ENCODE measurements at places on chromosomes 7 and 10.

GRCh38 chr10:71258446-71259145 lies 46.2 kb downstream of the UNC5B start:
- no peak for DNase-seq

- DNase-seq = no peak
Measured at GRCh38 chr7:114931656-114932011, 9.7 kb downstream of the MDFIC start.

GRCh38 chr7:30796105-30796869 lies 25.1 kb downstream of the MINDY4 start:
- DNase-seq = no peak

GRCh38 chr7:142880876-142881505 lies 4.6 kb downstream of the TRPV6 start:
- DNase-seq = no peak

- peak; percentile 44 for DNase-seq
Measured at GRCh38 chr10:132904181-132904813, 38.1 kb downstream of the CFAP46 start.

GRCh38 chr10:25076506-25077177 lies 60.2 kb downstream of the THNSL1 start:
- DNase-seq = peak; percentile 41

DNA sequence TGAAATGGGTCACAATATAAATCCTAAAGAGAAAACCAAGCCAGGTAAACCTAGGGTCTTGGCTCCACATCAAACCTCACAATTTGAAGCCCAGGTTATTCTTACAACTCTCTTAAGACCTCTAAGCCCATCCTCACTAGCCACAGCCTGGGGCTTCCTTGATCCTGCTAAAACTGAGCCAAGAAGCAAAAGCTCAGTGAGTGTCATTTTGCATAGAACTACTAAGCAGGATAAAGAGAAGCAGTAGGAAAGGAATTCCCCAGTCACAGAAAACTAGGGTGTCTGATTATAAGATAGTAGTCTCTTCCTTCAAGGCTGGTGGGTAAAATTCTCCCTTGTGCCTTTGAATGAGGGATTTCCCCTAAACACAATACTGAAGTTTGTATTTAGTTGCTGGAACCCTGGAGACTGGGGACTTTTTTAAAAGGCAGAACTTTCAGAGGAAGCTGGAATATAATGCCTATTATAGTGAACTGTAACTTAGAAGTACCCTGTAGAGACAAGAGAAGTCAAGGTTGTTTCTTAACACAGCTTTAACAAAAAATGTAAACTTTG lies 196.6 kb upstream of the KIAA1217 start:
- no peak for DNase-seq

DNA sequence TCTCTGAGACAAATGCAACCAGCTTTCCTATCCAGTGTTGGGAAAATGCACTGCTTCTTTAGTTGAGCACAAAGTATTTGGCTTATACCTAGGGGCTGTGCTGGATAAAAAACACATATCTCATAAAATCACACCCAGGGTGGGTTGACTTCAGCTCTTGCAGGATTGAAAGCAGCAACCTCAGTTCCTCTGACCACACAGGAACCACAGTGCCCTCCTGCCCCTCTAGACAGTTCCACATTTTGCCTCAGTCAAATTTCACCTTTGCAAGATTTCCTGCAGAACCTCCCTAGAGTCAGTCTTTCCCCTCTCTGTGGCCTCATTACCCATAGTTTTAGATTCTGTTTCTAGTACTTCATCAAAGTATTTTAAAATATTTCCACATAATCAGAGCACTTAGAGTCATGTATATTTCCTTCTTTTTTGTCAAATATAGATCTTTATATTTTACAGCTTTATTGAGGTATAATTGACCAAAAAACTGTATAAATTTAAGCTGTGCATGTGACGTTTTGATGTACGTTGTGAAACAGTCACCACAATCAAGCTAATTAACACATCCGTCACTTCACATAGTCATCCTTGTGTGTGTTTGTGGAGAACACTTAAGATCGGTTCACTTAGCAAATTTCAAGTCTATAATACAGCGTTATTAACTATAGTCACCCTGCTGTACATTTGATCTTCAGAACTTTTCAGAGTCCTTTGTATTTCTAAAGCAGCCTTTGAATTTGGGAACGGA lies 37.0 kb upstream of the EGR2 start:
- peak; percentile 14 for DNase-seq

- no peak for DNase-seq
Measured at GRCh38 chr10:87860816-87861403, 2.4 kb downstream of the KLLN start.

DNA sequence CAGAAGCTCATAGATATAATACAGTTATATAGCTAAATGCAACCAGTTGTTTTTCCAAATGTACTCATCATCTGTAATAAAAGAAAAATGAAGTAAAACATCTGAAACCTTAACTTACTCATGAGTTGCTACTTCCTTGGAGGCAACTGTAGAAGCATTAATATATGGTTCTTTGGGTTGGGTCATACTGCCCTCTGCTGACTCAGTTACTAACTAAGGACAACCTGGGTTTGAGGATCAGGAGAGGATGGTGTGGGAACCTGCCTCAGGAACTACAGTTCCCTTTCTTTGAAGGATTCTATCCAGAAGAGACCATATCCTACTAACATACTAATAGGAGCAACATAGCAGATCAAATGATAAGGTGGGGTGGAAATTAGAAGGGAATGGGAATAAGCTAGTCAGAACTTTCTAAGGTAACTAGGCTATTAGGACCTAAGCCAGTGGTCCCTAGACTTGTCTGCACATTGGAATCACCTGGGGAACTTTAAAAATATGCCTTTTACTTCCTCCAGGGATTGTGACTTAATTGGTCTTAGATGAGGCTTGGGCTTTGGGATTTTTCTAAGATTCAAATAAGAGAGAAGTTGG lies 20.7 kb downstream of the COX15 start:
- DNase-seq = peak; percentile 38

DNA sequence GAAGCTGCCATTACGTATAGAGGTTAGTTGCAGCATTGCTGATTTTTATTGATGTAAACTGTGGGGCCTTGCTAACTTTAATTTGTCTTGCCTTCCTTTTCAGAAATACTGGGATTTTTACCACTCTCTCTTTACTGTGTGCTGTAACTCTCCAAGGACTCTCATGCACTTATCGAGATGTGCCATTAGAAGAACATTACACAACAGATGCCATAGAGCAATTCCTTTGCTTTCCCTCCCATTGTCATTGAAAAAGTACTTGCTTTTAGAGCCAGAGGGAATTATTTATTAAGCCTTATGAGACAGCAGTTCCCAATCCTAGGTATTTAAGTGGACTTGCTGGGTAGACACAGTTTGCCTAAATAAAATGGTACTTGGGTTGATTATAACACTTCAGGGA lies 51.7 kb downstream of the ASB4 start:
- no peak for DNase-seq

- no peak for DNase-seq
Measured at GRCh38 chr10:24778298-24778697, 54.6 kb upstream of the ARHGAP21 start.

GRCh38 chr10:114291076-114291475 lies 52.0 kb downstream of the VWA2 start:
- no peak for DNase-seq

DNA sequence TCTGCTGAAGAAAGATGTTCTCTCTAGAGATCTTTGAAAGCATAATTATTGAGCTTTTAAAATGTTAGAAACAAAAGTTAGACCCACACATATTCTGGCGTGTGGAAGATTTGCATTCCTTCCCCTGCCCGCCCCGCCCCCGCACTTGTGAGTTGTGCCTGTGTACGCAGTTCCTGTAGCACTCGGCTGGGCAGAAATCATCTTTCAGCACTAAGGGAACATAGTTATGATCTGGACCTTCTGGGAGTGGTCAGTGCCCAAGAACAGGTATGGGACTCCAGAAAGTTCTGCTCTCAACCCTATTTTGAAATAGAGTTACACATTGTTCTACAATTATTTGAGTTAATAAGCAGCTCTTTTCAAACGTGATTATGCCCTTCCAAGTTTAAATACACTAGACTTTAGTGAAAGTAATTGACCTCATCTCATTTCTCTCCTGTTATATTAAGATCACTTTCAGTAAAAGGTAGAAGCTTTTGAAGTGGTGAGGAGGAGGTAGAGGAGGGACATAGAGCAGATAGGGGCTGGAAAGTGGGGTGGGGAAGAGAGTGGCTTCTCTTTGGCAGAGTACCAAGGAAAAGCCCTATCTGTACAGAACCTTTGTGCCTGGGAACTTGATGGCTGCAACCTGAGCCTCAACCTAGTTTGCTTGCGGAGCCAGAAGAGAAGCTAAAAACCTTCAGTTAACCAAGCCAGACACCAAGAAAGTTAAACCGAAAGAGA lies 5.7 kb downstream of the BLVRA start:
- DNase-seq = no peak
